NCI-H2081 treated with DMSO at 0.1 percent for 48 hours (cell line): ENCODE measurements at places on chromosomes 7 and 10.
A peak's percentile ranks its signal among the peaks of the same experiment; 100 is the strongest.

- no peak for DNase-seq
Measured at GRCh38 chr10:131850383-131850870, 50.4 kb upstream of the PPP2R2D start.

DNA sequence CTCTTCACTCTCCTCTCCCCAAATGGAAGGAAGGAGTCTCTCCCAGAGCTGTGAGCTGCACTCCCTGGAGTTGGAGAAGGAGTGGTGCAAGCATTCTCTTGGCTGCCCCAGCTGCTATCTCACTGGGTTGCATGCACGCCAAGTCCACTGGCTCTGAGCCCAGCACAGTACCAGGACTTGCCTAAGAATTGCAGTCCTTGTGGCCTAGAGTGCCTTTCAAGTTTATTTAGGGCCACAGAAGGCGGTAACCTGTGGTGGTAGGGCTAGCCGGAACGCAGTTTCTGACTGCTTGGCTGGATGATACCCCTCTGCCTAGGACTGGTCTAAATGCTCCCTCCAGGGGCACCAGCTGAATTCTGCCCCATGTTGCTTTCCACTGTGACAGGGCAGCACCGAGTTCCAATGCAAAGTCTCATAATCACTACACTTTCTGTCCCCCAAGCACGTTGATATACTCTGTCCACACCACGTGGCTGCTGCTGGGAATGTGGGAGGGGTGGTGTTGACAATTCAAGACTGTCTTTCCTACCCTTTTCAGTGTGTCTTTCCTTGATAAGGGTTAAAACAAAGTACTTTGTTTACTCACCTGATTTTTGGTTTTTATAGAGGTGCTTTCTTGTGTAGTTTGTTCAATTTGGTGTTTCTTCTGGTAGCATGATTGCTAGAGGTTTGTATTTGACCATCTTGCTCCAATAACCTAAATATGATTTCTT is 57.0 kb downstream of the PHTF2 start:
- DNase-seq, result no peak

GRCh38 chr7:105621176-105621575 is 39.9 kb upstream of the EFCAB10 start:
- DNase-seq, result no peak

GRCh38 chr10:59805014-59805413 is 51.8 kb upstream of the MRLN start:
- DNase-seq, result no peak

GRCh38 chr7:14835384-14835783 is 67.2 kb downstream of the DGKB start:
- DNase-seq, result peak; percentile 100

DNA sequence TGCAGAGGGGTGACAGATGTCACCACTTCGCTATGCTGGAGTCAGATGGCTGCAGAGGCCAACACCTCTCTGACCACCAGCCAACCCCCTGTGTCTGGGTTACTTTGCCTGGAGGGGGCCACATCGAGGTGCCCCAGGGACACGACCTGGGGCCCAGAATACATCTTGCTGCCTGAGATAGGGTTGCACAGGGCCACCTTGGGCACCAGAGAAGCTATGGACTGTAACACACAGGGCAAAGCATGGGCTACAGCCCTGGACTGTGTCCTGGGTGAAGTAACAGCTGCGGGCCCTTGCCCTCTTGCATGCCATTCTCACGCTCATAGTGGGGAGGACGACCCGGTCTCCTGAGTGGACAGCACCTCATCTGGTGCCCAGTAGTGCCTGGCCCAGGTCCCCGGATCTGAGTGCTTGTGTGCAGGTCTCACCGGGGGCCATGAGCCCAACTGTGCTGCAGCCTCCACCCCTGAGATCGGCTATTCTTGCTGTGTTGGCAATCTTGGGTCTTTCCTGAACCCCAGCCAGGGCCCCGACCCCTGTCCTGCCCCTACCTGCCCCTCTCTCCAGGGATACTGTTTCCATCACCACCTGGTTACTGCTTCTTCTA is 115.2 kb upstream of the GDF10 start:
- no peak for DNase-seq

DNA sequence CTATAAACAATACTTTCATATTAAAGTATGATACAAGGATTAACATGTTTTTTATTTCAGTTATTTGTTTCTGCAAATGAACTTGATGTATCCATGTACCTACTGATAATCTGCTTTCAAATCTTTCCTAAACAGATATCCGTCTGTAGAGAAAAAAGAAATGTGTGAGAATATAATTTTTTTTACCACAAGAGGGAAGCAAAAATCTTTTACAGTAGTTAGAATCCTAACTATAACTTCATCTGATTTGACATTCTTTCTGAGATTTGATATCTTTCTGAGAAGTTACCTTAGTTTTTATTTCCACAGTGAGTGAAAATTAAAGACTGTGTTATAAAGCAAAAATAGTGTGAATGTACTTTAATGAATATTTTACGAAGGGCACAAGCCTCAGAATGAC is 203.9 kb upstream of the PCLO start:
- DNase-seq, result no peak

GRCh38 chr10:90530521-90530920 is 327.3 kb downstream of the HTR7 start:
- no peak for DNase-seq

GRCh38 chr7:97623333-97623732 is 108.6 kb upstream of the TAC1 start:
- no peak for DNase-seq

- DNase-seq, result no peak
Measured at GRCh38 chr10:89351412-89351779, 23.6 kb downstream of the IFIT3 start.

DNA sequence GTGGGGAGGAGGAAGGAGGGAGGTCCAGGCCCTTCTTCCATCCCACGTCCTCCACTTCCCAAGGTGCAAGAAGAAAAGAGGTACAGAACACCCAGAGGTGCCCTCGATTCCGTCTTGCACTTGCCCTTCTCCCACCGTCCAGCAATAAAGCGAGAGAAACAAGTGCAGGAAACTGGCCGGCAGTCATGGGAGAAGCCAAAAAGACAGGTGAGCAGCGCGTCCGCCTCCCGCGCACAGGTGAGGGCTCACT is 1.3 kb downstream of the C10orf95 start:
- DNase-seq, result no peak

GRCh38 chr10:131729361-131729760 is 171.4 kb upstream of the PPP2R2D start:
- no peak for DNase-seq

DNA sequence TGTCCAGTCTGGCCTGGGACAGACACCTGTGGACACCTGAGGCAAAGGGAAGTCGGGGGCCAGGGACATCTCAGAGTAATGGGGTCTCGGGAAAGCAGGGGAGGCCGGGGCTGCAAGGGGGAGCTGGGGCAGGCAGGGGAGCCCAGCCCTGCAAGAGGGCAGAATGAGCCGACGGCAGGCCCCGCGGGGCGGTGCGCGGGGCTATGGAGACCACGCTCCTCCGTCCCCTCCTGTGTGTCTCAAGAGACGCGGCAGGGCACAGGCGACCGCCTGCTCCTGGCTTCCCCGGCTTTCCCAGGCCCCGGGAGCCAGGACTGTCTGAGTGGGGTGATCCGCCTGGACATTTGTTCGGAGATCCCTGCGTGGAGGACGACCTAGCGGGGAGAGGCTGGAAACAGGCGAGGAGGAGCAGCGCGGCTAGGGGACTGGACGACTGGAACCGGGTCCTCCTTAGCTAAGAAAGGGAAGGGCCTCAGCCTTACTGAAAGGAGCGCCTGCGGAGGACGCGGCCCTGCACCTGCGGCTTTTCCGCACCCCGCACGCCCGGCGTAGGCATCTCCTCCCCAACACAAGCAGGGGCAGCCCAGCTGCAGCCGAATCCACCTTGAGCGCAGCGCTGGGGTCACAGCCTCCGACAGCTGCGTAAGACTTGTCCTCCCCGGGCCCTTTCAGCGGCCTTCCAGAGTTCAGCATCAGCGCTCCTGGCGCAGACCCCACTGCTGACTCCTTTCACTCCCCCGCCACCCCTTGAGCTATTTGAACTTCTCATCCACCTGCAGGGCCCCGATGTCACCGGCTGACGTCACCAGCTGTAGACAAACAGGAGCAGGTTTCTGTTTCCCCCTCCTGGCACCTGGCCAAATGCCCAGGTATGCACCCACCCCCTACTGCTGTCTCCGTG is 176.4 kb downstream of the ZNF248 start:
- DNase-seq, result no peak

- DNase-seq, result no peak
Measured at GRCh38 chr10:84938117-84938905, 609.9 kb downstream of the CCSER2 start.

GRCh38 chr10:59175538-59176240 is 754 bp upstream of the PHYHIPL start:
- DNase-seq, result no peak

GRCh38 chr7:55517191-55517633 is 55.1 kb downstream of the VOPP1 start:
- no peak for DNase-seq

GRCh38 chr10:3526727-3527501 is 258.1 kb downstream of the KLF6 start:
- DNase-seq, result no peak

GRCh38 chr10:77086081-77086480 is 551.5 kb downstream of the KCNMA1 start:
- DNase-seq, result no peak
